ENCODE measurements at places on chromosomes 12 and 14.
A peak's percentile ranks its signal among the peaks of the same experiment; 100 is the strongest.

GRCh38 chr12:116280595-116281290, 3.2 kb upstream of the MED13L start:
- no peak for DNase-seq

DNA sequence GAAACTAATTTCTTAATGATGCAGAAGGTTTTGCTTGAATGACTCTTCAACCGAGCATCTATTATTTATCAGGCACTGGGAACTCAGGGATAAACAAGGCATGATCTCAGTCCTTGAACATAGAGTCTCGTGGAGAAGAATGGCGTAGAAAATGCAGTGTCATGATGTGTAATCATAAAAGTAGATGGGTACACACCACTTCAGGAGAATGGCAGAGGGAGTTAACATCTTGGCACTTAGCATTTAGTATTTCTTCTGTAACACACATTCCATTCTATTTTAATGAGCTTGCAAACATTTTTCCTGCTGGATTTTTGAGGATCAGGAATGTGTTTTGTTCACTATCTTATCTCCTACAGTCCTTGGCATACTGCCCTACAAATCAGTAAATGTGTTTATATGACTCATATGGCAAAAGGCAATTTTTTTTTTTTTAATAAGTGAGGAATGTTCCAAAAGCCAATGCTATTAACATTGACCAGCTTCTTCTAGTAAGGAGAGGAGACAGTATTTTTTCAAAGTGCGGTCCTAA, 3.8 kb downstream of the TXNRD1 start:
- DNase-seq, result peak; percentile 100

- peak; percentile 38 for DNase-seq
Measured at GRCh38 chr12:98983647-98984046, 338.6 kb downstream of the APAF1 start.

DNA sequence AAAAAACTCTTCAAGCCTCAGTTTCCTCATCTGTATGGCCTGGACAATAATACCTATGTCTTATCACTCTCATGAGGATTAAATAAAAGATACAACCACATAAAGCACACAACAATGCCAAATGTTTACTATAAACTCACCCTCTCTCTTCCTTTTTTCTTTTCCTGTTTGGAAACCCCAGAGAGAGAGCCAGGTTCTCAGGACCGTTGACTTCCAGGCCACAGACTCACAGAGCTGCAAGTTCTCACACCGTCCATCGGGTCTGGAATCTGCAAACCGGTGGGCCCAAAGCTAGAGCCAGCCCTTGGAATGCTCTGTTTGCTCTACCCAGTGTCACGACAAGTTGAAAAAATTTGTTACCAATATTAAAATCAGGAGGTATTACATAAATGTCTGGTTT, 4.6 kb upstream of the CD4 start:
- no peak for DNase-seq

- no peak for DNase-seq
Measured at GRCh38 chr12:99983456-99984258, 1.1 kb downstream of the ANKS1B start.

GRCh38 chr12:114311974-114312373, 94.0 kb downstream of the TBX5 start:
- peak; percentile 47 for DNase-seq

DNA sequence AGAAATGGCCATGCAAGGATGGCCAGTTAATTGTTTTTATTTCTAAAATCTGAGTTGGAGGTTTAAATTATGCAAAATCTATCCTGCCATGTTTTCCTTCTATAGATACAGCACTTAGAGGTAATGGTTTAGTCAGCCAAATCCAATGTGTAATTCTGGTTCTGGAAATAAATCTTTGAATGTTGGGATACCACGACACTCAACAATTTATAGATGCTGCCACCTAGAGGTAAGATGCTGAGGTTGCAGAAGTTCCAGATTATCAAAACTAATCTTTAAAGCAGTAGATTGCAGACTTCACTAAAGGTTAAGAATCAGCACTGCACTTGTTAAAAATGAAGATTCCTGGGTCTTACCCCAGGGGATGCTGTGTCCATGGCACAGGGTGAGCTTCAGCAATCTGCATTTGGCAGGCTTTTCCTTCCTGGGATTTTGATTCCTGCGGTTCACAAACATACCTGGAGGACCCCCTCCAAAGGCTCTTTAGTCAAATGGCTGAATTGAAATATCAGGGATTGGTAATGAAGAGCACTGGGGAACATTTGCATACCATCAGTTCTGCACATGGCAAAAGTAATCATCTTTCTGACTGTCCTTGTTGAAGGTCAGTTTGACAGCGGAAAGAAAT, 53.4 kb upstream of the ANO4 start:
- peak; percentile 8 for DNase-seq

- peak; percentile 46 for DNase-seq
Measured at GRCh38 chr14:77301103-77301502, 19.6 kb downstream of the POMT2 start.

- DNase-seq, result no peak
Measured at GRCh38 chr12:88932457-88932856, 352.2 kb upstream of the KITLG start.

DNA sequence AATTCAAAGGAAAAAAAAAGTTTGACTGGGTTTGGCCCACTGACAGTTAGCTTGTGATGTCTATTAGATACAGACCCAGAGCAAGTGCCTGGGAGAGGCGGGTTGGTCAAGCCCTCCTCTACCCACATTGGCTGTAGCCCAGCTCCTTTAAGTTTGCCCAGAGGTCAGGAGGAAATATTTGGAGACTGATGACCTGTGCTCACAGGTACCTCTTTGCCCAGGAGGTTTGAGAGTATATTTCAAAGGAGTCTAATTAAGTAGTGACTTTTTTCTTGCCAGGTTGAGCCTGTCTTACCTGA, 21.8 kb upstream of the PDE1B start:
- no peak for DNase-seq

- no peak for DNase-seq
Measured at GRCh38 chr14:75980856-75981255, 939 bp downstream of the TGFB3 start.

GRCh38 chr14:55976219-55976618, 142.0 kb upstream of the PELI2 start:
- DNase-seq, result no peak

DNA sequence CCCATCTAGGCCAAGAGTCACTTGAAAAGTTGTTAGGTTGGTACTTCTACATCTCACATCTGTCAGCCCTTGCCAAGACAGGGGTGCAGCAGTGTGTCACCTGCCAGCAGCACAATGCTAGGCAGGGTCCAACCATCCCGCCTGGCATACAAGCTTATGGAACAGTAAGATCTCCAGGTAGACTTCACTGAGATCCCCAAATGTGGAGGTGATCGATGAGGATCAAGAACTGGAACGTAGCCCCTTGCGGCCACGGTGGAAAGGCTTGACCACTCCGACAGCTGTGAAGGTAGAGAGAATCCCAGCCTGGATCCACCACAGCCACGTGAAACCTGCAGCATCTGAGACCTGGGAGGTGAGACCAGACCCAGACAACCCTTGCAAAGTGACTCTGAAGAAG, 696.0 kb upstream of the LMO3 start:
- DNase-seq, result no peak

All from AG09309 (cell line).